Effector memory CD4-positive, alpha-beta T cell (primary cell): ENCODE measurements at places on chromosomes 2 and 18.

GRCh38 chr2:21198637-21199036 is 74.9 kb downstream of the TDRD15 start:
- no peak for DNase-seq
- H3K4me1 ChIP-seq, result no peaks in the 10 kb centered on the region
- no peak overlapping the region for H3K27ac ChIP-seq
- H3K36me3 ChIP-seq, result no peaks in the 10 kb centered on the region
- no peaks in the 10 kb centered on the region for H3K27me3 ChIP-seq

- H3K27ac ChIP-seq, result no peak overlapping the region
- H3K4me1 ChIP-seq, result no peaks in the 10 kb centered on the region
- no peak for DNase-seq
- H3K36me3 ChIP-seq, result no peaks in the 10 kb centered on the region
- H3K4me3 ChIP-seq, result no peak overlapping the region
- no peaks in the 10 kb centered on the region for H3K27me3 ChIP-seq
Measured at GRCh38 chr2:192286093-192286701, 91.5 kb upstream of the TMEFF2 start.

- no peak overlapping the region for H3K27ac ChIP-seq
- H3K27me3 ChIP-seq, result no peaks in the 10 kb centered on the region
- H3K4me1 ChIP-seq, result no peaks in the 10 kb centered on the region
- H3K36me3 ChIP-seq, result no peaks in the 10 kb centered on the region
- no peak overlapping the region for H3K4me3 ChIP-seq
Measured at GRCh38 chr2:234796045-234796591, 155.7 kb upstream of the SH3BP4 start.

DNA sequence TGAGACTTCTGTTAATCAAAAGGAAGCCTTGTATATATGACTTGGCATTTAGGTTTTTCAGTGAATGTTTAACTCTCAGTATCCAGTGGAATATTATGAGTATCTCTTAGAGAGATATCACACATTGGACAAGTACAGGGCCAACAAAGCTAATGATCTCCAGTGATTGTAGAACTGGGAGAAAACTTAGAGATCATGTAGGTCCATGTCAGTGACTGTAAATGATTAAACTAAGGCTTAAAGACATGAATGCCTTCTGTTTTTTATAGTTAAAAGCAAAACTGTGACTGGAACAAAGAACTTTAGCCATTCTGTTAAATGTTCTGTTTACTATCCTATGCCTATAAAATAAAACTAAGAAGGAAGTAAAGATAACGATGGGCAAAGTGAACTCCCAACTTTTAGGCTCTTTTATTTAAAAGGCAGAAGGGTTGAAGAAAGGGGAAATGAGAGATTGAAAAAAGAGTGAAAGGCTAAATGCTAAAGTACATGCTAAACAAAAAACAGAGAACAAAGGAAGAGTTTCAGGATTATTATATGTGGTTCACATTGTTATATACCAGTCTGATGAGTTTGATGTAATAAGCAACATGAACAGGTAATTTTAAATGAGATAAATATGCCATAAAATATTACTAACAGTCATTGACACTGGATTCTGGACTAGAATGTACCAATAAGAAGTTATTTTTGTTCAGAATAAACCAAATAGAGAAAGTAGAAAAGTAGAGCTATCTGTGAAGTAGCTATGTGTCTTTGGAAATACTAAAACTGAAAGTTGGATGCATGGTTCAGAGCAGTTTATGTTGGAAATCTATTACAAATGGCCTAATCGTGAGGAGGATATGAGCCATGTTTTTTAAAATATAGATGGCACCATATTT is 37.1 kb upstream of the TNFRSF11A start:
- DNase-seq, result no peak
- H3K36me3 ChIP-seq, result peaks cover 29% of the 10 kb centered on the region
- no peaks in the 10 kb centered on the region for H3K27me3 ChIP-seq
- H3K27ac ChIP-seq, result no peak overlapping the region

DNA sequence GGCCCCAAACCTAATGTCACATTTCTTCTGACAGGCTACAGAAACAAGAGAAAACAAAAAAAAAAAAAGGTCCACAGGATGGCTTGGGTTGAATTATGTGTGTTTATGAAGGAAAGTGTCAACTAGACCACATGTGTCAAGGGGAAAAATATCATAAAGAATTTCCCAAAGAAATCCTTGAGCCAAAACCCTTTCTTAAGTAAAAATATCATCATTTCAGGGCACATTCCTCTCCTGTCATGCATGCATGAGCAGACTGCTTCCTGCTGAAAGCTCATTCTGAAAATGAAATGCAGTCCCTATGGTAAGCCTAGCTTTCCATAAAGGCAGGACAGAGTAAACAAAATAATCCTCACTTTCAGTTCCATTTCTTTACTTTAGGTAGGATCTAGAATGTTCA is 85.7 kb upstream of the RBBP8 start:
- DNase-seq, result no peak
- no peak overlapping the region for H3K4me3 ChIP-seq
- no peaks in the 10 kb centered on the region for H3K36me3 ChIP-seq
- H3K27me3 ChIP-seq, result no peaks in the 10 kb centered on the region
- no peak overlapping the region for H3K27ac ChIP-seq
- no peaks in the 10 kb centered on the region for H3K4me1 ChIP-seq

- no peaks in the 10 kb centered on the region for H3K4me1 ChIP-seq
- no peaks in the 10 kb centered on the region for H3K27me3 ChIP-seq
- no peak overlapping the region for H3K27ac ChIP-seq
- no peak for DNase-seq
- H3K4me3 ChIP-seq, result no peak overlapping the region
Measured at GRCh38 chr2:176328149-176328548, 58.9 kb downstream of the MTX2 start.

- DNase-seq, result no peak
- H3K36me3 ChIP-seq, result no peaks in the 10 kb centered on the region
- H3K27me3 ChIP-seq, result no peaks in the 10 kb centered on the region
- no peak overlapping the region for H3K4me3 ChIP-seq
Measured at GRCh38 chr2:168357797-168358472, 98.1 kb upstream of the CERS6 start.

DNA sequence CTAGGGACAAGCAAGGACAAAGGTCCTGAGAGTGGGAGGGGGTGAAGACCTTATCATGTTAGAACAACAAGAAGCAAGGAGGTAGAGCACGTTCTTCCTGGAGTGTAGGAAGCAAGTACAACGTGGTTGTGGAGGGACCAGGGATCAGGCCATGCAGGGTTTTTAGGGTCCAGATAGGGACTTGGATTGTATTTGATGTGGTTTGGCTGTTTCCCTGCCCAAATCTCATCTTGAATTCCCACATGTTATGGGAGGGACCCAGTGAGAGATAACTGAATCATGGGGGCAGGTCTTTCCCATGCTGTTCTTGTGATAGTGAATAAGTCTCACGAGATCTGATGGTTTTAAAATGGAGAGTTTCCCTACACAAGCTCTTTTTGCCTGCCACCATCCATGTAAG is 53.2 kb downstream of the ICA1L start:
- H3K27ac ChIP-seq, result no peak overlapping the region
- no peak overlapping the region for H3K4me3 ChIP-seq
- H3K36me3 ChIP-seq, result no peaks in the 10 kb centered on the region
- H3K4me1 ChIP-seq, result no peaks in the 10 kb centered on the region
- DNase-seq, result no peak

- DNase-seq, result no peak
- peaks cover 3% of the 10 kb centered on the region for H3K4me1 ChIP-seq
- H3K27ac ChIP-seq, result no peak overlapping the region
- H3K36me3 ChIP-seq, result no peaks in the 10 kb centered on the region
- H3K4me3 ChIP-seq, result no peak overlapping the region
Measured at GRCh38 chr2:69701100-69701945, 40.6 kb upstream of the ANXA4 start.

GRCh38 chr2:119323459-119323858 is 43.2 kb downstream of the C2orf76 start:
- H3K4me1 ChIP-seq, result no peaks in the 10 kb centered on the region
- DNase-seq, result no peak
- H3K36me3 ChIP-seq, result no peaks in the 10 kb centered on the region

GRCh38 chr2:148658807-148659722 is 14.5 kb downstream of the EPC2 start:
- no peaks in the 10 kb centered on the region for H3K36me3 ChIP-seq
- DNase-seq, result no peak
- no peaks in the 10 kb centered on the region for H3K27me3 ChIP-seq
- peak overlapping the region; percentile 59 for H3K27ac ChIP-seq
- peaks cover 48% of the 10 kb centered on the region for H3K4me1 ChIP-seq

- H3K27ac ChIP-seq, result no peak overlapping the region
- H3K4me3 ChIP-seq, result no peak overlapping the region
- H3K4me1 ChIP-seq, result no peaks in the 10 kb centered on the region
- no peaks in the 10 kb centered on the region for H3K27me3 ChIP-seq
- H3K36me3 ChIP-seq, result no peaks in the 10 kb centered on the region
Measured at GRCh38 chr2:64291181-64291580, 147.0 kb upstream of the PELI1 start.

DNA sequence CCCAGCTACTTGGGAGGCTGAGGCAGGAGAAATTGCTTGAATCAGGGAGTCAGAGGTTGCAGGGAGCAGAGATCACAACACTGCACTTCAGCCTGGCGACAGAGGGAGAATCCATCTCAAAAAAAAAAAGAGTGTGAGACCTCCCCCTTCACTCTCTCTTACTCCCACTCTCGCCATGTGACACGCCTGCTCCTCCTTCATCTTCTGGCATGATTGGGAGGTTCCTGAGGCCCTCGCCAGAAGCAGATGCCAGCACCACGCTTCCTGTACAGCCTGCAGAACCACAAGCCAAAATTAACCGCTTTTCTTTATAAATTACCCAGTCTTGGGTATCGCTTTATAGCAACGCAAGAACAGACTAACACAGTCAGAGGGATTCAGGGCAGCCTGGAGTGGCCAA is 66.3 kb upstream of the CREB1 start:
- no peak for DNase-seq
- H3K36me3 ChIP-seq, result no peaks in the 10 kb centered on the region
- H3K27me3 ChIP-seq, result no peaks in the 10 kb centered on the region
- no peak overlapping the region for H3K4me3 ChIP-seq
- H3K27ac ChIP-seq, result no peak overlapping the region

GRCh38 chr18:51017140-51017879 is 12.7 kb upstream of the SMAD4 start:
- no peak overlapping the region for H3K4me3 ChIP-seq
- no peaks in the 10 kb centered on the region for H3K4me1 ChIP-seq
- no peaks in the 10 kb centered on the region for H3K27me3 ChIP-seq
- DNase-seq, result no peak
- no peaks in the 10 kb centered on the region for H3K36me3 ChIP-seq
- no peak overlapping the region for H3K27ac ChIP-seq

- H3K27ac ChIP-seq, result no peak overlapping the region
- no peaks in the 10 kb centered on the region for H3K27me3 ChIP-seq
- peaks cover 4% of the 10 kb centered on the region for H3K4me1 ChIP-seq
- DNase-seq, result no peak
Measured at GRCh38 chr2:54906716-54907115, 143.5 kb downstream of the RTN4 start.

DNA sequence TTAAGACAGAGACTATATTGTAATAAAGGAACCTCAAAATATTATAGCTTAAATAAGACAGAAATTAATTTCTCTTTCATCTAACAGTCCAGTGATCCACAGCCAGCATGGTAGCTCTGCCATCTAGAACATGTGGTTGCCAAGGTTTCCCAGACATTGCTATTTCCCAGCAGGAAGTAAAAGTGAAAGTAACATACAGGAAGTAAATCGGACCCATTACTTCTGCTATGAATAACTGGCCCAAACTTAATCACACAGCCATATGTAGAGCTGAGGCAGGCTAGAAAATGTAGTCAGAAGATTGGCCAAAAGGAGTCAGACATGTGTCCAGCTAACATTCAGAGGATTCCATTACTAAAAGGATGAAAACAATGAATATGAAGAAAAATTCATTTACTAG is 71.0 kb downstream of the NOL4 start:
- DNase-seq, result no peak
- no peak overlapping the region for H3K4me3 ChIP-seq
- no peaks in the 10 kb centered on the region for H3K4me1 ChIP-seq
- no peak overlapping the region for H3K27ac ChIP-seq

DNA sequence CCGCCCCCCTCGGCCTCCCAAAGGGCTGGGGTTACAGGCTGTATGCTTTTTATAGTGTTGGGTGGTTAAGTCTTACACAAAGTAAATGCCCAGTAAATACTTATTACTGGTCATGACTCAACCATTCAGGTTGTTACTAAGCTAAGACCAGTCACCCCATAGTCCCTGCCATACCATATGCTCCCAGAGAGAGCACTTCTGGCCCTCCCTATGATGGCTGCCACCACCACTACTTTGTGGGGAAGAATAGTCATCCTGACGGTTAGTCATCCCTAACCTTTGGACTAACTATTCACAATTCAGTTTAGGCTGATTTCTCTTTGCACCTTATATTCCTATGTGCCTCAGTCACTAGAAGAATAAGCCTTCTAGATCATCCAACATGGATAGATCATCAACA is 42.0 kb upstream of the MSH2 start:
- no peak overlapping the region for H3K4me3 ChIP-seq
- H3K4me1 ChIP-seq, result no peaks in the 10 kb centered on the region
- no peaks in the 10 kb centered on the region for H3K27me3 ChIP-seq
- no peaks in the 10 kb centered on the region for H3K36me3 ChIP-seq
- no peak overlapping the region for H3K27ac ChIP-seq

GRCh38 chr2:206570199-206570598 is 72.1 kb upstream of the FAM237A start:
- no peaks in the 10 kb centered on the region for H3K27me3 ChIP-seq
- no peak for DNase-seq
- H3K36me3 ChIP-seq, result no peaks in the 10 kb centered on the region
- H3K27ac ChIP-seq, result no peak overlapping the region

DNA sequence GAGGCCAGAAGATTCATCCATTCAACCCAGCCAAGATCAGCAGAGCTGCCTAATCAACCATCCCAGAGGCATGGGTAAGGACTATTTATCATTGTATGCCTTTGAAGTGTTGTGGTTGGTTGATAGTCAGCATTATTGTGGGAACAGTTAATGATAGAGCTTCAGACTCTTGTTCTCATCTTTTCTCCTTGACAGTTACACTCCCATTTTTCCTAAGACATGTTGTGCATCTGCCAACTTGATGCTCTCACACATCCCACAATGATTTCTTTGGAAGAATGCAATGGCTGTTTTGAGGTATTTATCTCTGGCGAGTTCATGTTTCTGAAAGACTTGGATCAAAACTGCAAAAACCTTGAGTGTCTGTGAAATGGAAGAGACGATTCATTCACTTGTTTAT is 55.4 kb downstream of the FASTKD2 start:
- H3K27ac ChIP-seq, result no peak overlapping the region
- H3K4me3 ChIP-seq, result no peak overlapping the region
- no peak for DNase-seq
- H3K27me3 ChIP-seq, result no peaks in the 10 kb centered on the region
- H3K4me1 ChIP-seq, result no peaks in the 10 kb centered on the region

- H3K27ac ChIP-seq, result no peak overlapping the region
- DNase-seq, result no peak
- no peaks in the 10 kb centered on the region for H3K4me1 ChIP-seq
- no peak overlapping the region for H3K4me3 ChIP-seq
- no peaks in the 10 kb centered on the region for H3K27me3 ChIP-seq
Measured at GRCh38 chr18:11719050-11719449, 30.0 kb downstream of the GNAL start.

- DNase-seq, result no peak
- no peaks in the 10 kb centered on the region for H3K27me3 ChIP-seq
- peaks cover 51% of the 10 kb centered on the region for H3K36me3 ChIP-seq
- no peak overlapping the region for H3K27ac ChIP-seq
Measured at GRCh38 chr2:55555977-55556376, 36.5 kb downstream of the CFAP36 start.

GRCh38 chr2:141595316-141595920 is 535.4 kb downstream of the LRP1B start:
- no peaks in the 10 kb centered on the region for H3K36me3 ChIP-seq
- H3K4me3 ChIP-seq, result no peak overlapping the region
- DNase-seq, result no peak
- H3K4me1 ChIP-seq, result no peaks in the 10 kb centered on the region
